ENCODE measurements at places on chromosomes 4 and X. TPM values are rescaled to one million over a fixed set of nuclear protein-coding genes. Genes with fewer than 3 reads are reported as not detected.

TCEAL2 gene
- total RNA-seq: not detected

TIGD2 gene
- 3.9 TPM for total RNA-seq

ARMCX2 gene
- total RNA-seq: 2.5 TPM

ZMAT1 gene
- total RNA-seq: 3.6 TPM

NSG1 gene
- 7.7 TPM for total RNA-seq

SCRG1 gene
- total RNA-seq: not detected

VMA21 gene
- total RNA-seq: 39.8 TPM

UVSSA gene
- total RNA-seq: 22.2 TPM

- H3K4me1 ChIP-seq: no peaks in the 10 kb centered on the region
- no peaks in the 10 kb centered on the region for H3K27me3 ChIP-seq
- H3K36me3 ChIP-seq: no peaks in the 10 kb centered on the region
- no peak for DNase-seq
- no peak overlapping the region for H3K4me3 ChIP-seq
Measured at GRCh38 chr4:63460075-63460474, 949.2 kb downstream of the TECRL start.

GRCh38 chr4:23717528-23718248 lies 172.2 kb downstream of the PPARGC1A start:
- no peak overlapping the region for H3K27ac ChIP-seq
- no peaks in the 10 kb centered on the region for H3K4me1 ChIP-seq
- H3K27me3 ChIP-seq: no peaks in the 10 kb centered on the region
- H3K4me3 ChIP-seq: no peak overlapping the region
- H3K36me3 ChIP-seq: no peaks in the 10 kb centered on the region

DNA sequence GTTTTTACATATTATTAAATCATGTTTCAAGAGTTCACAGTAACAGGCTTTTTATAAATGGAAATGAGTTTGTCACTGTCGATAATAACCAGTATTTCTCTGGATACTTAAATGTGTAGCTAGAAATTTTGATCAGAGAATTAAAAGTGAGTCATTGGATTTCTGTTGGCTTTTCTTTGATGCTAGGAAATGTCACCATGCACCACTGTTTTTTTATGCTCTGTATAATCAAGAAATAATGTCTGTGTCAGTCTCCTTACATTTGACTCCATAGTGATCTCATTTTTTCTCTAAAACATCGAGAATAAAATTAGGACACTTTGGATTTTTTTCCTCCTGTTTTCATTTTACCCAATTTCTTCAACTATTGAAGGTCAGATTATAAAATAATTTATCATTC lies 234.2 kb downstream of the RAPGEF2 start:
- no peak for DNase-seq
- H3K4me3 ChIP-seq: no peak overlapping the region
- H3K4me1 ChIP-seq: no peaks in the 10 kb centered on the region
- H3K27me3 ChIP-seq: no peaks in the 10 kb centered on the region
- H3K27ac ChIP-seq: no peak overlapping the region
- peaks cover 28% of the 10 kb centered on the region for H3K36me3 ChIP-seq

DNA sequence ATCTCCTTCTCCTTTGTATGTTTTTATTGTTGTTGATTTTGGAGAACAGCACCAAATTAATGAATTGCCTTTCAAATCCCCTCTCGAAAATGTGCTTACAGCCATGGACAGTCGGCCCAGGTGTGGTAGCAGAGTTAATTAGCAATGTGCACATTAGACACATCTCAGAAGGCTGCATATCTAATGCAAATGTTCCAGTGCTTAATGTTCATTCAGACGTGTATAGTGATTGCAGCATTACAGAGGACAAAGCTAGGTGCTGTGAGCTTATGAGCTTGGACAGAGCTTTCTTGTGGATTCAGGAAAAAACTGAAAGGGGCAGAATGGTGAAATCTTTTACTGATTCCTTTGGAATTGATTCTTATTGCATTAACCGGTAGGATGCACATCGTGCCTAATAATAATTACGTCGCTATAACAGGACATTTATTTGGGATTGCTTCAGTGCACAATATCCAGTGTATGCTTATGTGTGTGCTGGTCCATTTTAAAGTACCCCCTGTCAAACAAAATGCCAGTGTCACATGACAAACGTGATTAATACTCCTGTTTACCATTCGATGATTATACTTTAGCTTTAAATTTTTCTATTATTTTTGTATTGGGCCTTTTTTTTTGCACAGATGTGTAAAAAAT lies 552.9 kb upstream of the EPHA5 start:
- no peak for DNase-seq
- H3K27ac ChIP-seq: no peak overlapping the region
- no peaks in the 10 kb centered on the region for H3K4me1 ChIP-seq
- no peak overlapping the region for H3K4me3 ChIP-seq

GRCh38 chr4:2284161-2284933 lies 22.4 kb upstream of the MXD4 start:
- H3K4me1 ChIP-seq: peaks cover 33% of the 10 kb centered on the region
- DNase-seq: no peak
- H3K27me3 ChIP-seq: no peaks in the 10 kb centered on the region
- no peak overlapping the region for H3K4me3 ChIP-seq
- H3K27ac ChIP-seq: no peak overlapping the region
- H3K36me3 ChIP-seq: no peaks in the 10 kb centered on the region

- H3K27me3 ChIP-seq: no peaks in the 10 kb centered on the region
- no peak overlapping the region for H3K27ac ChIP-seq
- DNase-seq: no peak
Measured at GRCh38 chrX:130566028-130566683, 164.4 kb downstream of the RBMX2 start.

DNA sequence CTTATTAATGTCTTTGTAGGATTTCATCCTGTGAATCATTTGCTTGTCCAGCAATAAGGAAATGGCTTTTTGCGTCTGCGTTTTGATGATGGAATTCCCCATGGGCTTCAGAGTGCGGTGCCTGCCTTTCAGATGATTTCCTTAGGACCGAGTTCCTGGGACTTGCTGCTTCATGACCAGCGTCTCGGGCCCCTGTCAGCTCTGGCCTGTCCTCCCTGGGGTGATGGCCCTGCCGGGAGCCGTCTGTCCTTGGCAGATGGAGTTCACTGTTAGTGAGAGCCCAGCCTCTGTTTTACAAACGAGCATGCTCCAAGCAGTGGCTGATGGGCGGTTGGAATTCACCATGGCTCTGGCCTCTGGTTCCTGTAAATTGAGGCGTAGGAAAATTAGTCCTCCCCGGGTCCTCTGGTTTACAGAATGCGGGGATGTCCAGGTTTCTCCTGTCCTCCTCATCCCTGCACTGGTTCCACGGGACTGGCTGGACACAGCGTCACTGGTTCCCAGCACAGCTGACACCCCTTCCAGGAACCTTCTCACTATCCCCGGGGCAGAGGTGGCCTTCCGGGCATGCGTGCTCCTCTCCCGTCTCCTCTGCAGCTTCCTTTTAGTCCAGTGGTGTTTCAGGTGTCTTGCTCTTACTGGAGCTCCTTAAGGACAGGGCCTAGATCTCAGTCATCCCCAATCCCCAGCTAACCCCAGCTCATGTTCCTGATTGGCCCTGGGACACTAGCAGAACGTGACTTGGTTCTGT lies 34.9 kb downstream of the TBC1D14 start:
- no peak overlapping the region for H3K4me3 ChIP-seq
- H3K36me3 ChIP-seq: peaks cover 15% of the 10 kb centered on the region
- no peak for DNase-seq
- no peaks in the 10 kb centered on the region for H3K27me3 ChIP-seq

- no peaks in the 10 kb centered on the region for H3K36me3 ChIP-seq
- no peak overlapping the region for H3K4me3 ChIP-seq
- DNase-seq: no peak
- no peaks in the 10 kb centered on the region for H3K4me1 ChIP-seq
- H3K27ac ChIP-seq: no peak overlapping the region
Measured at GRCh38 chr4:78020677-78021076, 36.4 kb upstream of the FRAS1 start.

Data from activated CD4-positive, alpha-beta memory T cell treated with anti-CD3 and anti-CD28 coated beads, Interleukin-2, amount 10 ng/mL, durations not matched to agents 7 days and 5 days (primary cell).